Fibroblast of skin of left biceps (primary cell): ENCODE measurements at places on chromosomes 1 and 21.
A peak's percentile ranks its signal among the peaks of the same experiment; 100 is the strongest.

GRCh38 chr1:181554465-181554864 lies 71.1 kb downstream of the CACNA1E start:
- DNase-seq, result no peak

GRCh38 chr1:187999973-188000372 lies 1171.2 kb downstream of the PLA2G4A start:
- DNase-seq, result no peak

GRCh38 chr1:71351438-71351837 lies 270.6 kb upstream of the ZRANB2 start:
- DNase-seq, result peak; percentile 69

DNA sequence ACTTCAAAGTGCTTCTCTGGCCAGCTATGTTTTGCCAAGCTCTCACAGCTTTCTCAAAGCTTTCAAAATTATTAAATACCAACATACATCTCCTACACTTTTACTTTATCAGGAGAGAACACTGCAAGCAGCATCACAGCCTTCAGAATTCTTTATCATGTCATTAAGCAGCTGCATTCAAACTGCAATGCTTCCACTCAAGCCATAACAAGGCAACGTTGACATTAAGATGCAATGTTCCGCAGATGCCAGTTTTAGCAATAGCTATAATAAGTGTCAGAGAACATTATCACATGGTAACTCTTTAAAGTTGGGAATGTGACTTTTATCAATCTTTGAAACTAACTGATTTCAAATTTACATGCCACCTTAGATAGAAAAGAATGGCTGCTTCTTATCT lies 91.9 kb downstream of the LRRC53 start:
- DNase-seq, result no peak

DNA sequence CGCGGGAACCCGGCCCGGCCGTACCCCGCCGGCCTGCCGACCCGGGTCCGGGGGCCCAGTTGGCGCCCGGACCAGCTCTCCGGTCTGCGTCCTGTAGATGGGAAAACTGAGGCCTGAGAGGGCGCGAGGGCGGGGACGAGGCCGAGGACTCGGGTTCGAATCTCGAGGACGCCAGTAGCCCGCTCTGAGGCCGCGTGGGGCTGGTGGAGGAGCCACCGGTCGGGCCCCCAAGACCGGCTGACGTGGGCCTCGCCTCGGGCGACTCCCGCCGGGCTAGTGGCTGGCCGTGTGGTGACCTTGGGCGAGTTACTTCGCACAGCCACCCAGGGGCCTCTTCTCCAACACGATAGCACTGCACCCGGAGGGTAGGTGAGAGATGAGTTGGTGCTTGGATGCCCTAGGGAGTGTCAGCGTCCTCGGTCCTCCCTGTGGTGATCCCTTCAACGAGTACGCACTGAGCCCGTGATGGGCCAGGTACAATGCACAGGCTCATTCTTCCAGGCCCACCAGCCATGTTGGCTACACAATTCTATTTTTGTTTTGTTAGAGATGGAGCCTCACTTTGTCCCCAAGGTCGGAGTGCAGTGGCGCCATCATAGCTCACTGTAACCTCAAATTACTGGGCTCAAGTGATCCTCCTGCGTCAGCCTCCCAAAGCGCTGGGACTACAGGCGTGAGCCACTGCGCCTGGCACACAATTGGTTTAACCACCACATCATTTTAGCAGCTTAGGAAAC lies 404 bp upstream of the SCMH1 start:
- DNase-seq, result no peak

DNA sequence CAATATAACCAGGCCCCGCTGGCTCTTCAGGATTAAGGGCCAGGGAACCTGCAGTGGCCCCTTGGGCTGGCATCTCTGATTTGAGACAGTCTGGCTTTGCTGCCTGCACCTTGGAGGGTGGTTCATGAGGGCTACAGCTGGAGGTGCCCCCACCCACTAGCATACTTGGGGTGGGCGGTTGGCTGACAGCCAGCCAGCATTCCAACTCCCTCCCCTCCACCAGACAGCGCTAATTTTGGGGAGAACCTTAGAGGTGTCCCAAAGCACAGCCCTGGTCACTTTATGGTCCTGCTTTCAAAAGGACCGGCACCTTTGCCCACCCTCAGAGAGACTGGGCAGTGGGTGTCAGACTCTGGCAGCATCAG lies 180.7 kb upstream of the VAMP3 start:
- no peak for DNase-seq

- no peak for DNase-seq
These were observed 63.7 kb upstream of the AJAP1 start for GRCh38 chr1:4590756-4591155.

GRCh38 chr1:153805042-153805745 lies 30.0 kb downstream of the SLC27A3 start:
- DNase-seq, result peak; percentile 29

GRCh38 chr1:34899471-34899870 lies 30.0 kb downstream of the DLGAP3 start:
- DNase-seq, result no peak

DNA sequence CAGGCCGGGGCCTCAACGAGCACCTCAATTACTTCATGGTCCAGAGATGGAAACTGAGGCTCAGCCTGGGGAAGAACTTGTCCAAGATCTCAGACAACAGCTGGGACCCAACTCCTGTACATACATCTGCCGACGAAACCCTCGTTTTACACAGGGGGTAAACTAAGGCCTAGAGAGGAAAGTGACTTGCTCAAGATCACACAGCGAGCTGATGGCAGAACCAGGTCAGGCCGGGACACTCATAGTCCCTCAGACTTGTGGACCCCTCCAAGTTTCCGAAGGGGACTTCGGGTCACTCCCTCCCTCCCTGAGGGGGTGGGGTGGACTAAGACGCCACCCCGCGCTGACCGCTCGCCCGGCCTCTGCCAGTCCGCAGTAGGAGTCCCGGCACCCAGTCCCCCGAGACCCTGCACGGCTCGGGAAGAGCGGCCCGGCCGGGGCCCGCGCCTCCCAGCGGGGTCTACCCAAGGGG lies 430 bp downstream of the WASF2 start:
- no peak for DNase-seq

DNA sequence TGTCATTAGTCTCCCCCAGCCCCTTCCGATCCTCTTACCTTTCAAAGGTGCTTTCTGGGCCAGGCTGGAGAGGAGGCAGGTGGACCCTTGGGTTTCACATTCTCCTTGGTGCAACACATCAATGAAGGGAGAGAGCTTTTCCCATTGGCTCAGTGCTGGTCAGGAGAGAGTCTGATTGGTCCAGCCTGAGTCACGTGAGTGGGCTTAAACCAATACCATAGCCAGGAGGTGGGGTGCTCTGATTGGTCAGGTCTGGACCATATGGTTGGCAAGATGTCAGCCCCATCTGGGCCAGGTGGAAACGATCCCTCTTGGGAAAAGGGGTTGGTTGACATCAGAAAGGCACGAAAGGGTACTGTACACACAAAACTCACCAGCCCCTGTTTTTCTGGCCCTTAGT lies 44.8 kb upstream of the ABCG1 start:
- DNase-seq, result no peak

GRCh38 chr1:30129001-30129408 lies 594.4 kb downstream of the MATN1 start:
- DNase-seq, result no peak

GRCh38 chr1:43622471-43622870 lies 27.5 kb upstream of the KDM4A start:
- DNase-seq, result no peak

GRCh38 chr1:3636531-3636930 lies 11.7 kb downstream of the TPRG1L start:
- DNase-seq, result no peak

DNA sequence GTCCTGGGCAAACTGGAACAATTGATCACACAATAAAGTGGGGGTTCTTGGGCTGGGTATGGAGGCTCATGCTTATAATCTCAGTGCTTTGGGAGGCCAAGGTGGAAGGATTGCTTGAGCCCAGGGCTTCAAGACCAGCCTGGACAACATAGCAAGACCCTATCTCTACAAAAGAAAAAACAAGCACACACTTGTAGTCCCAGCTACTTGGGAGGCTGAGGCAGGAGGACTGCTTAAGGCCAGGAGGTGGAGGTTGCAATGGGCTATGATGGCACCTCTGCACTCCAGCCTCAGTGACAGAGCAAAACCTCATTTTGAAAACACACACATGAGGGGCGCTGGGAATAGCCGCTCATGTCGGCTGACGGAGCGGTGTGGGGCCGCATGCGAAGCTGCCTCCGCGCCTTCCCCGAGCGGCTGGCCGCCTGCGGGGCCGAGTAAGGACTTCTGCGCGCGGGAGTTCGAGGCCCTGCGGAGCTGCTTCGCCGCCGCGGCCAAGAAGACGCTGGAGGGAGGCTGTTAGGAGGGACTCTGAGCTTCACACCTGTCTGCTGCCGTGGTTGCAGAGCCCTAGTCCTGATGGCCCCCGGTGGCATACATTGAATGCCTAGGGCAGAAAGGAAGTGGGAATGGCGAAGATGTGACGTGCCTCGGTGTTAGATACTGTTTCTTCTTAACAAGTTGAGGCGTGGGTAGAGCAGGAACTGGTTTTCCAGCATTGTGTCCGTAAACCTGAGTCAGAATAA lies 59.5 kb downstream of the ACBD3 start:
- no peak for DNase-seq

- peak; percentile 47 for DNase-seq
These were observed at the start of gene SOX13 for GRCh38 chr1:204072931-204073836. Gene SOX13, plus strand, starts transcription at chr1:204073115. Its CDS starts 39,801 bp downstream, at chr1:204112916.

DNA sequence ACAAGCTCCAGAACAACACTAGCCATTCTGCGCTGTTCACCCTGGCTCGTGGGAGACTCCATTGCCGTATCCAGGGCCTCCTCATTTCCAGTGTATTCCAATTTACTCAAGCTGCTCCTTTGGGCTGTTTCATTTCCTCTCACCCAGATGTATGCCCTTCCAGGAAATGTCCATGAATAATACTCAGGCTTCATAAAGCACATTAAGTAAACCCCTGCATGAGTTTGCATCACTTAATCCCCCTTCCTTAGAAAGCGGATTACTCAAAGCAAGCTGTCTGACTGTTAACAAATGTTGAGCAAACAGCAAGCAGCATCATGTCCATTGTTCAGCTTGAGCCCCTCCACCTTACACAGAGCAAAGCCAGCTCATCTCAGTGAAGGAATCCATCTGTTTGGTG lies 403.6 kb upstream of the PBX1 start:
- no peak for DNase-seq

- no peak for DNase-seq
These were observed 8.9 kb downstream of the LYST start for GRCh38 chr1:235857756-235858155.

DNA sequence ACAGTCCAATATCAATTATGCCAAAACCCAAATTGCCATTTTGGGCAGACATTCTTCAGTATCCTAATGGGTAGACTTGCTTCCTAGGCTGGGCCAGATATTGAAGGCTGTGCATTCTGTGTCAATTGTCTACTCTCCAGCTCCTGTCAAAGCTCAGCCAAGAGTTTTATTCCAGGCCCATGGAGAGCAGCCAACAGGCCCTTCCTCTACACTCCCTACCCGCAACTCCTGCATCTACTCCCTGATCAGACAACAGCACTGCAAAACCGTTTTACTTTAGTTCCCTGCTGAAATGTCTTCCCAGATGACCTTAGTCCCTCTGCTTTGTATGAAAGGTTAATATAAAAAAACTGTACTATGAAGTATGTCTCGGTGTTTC lies 6.6 kb upstream of the ADORA3 start:
- no peak for DNase-seq

GRCh38 chr1:232965124-232965911 lies 14.9 kb downstream of the NTPCR start:
- DNase-seq, result no peak

DNA sequence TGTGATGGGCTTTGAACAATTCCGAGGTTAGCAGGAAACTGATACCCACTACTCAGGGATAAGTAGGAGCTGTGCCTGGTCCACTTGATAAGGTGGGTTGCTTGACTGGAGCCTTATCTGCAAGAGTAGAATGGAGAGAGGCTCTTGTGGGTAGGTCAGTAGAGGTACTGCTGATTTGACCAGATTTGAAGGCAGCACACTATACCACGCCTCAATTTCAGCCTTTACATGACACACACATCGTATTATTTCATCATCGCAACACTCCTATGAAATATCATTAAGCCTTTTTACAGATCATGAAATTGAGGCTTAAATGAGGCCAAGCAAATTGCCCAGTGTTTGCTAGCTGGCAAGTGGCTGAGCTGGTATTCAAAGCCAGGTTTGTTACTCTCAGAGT lies 69.6 kb downstream of the KCNJ15 start:
- DNase-seq, result no peak

- no peak for DNase-seq
These were observed 25.2 kb upstream of the IKBKE start for GRCh38 chr1:206445116-206445515.

DNA sequence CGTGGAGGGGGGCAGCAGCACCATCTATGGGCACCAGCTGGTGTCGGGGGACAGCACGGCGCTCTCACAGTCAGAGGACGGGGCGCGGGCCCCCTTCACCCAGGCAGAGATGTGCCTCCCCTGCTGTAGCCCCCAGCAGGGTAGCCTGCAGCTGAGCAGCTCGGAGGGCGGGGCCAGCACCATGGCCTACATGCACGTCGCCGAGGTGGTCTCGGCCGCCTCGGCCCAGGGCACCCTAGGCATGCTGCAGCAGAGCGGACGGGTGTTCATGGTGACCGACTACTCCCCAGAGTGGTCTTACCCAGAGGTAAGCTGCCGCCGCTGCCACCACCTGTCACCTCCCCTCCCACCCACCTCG lies 106.2 kb upstream of the VAMP3 start:
- no peak for DNase-seq

GRCh38 chr1:221626041-221626440 lies 115.8 kb downstream of the DUSP10 start:
- DNase-seq, result no peak

- no peak for DNase-seq
These were observed 3.1 kb downstream of the C1orf162 start for GRCh38 chr1:111476761-111477309.

DNA sequence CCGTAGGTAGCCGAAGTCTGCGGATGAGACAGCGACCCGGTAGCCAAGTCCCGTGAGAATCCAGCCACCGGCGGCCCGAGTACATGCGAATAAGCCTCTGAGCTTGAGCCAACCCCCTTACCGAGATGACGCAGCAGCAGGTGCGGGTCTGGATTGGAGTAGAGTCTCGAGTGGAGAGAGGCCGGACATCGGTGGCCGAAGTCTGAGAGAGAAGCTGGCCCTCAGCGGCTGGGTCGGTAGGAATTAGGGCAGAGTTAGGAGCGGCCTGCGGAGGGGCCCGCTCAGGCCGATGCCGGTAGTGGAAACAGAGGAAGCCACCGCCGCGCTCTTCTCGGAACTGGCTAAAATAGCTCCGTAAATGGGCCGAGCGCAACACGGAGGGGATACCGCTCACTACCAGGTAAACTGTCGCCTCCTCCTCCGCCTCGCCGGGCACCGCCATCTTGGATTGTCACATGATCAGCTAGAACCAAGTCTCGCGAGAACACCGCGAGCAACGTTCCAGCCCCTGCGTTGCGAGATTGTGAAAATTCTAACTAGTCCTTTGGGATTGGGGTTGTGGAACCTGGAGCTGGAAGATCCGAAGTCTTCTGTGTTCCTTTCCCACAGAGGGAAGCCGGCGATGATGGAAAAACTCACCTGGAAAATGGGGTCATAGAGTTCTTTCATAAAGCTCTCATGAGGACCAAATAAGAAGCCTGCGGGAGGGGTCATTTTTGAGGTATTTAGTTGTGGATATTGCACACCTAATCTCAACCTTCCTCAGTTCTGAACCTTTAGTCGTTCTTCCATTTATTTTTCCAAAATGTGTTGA lies at the start of gene GPATCH3:
Gene GPATCH3 (minus strand): TSS at position 467 of the 814 bp plus-strand sequence. CDS start 25 bp downstream, at position 442.
- peak; percentile 86 for DNase-seq
